ENCODE measurements at places on chromosomes 11 and 22. TPM values are rescaled to one million over a fixed set of nuclear protein-coding genes. Genes with fewer than 3 reads are reported as not detected.

ANO9 gene
- 21.9 TPM for total RNA-seq

FIBIN gene
- total RNA-seq, result not detected

OR51I1 gene
- total RNA-seq, result not detected

SCGB1D2 gene
- total RNA-seq, result not detected

LARGE2 gene
- total RNA-seq, result 2.4 TPM

H19 gene
- total RNA-seq, result not detected

ZFTA gene
- total RNA-seq, result 6.8 TPM

SCGB1C1 gene
- total RNA-seq, result not detected

SLN gene
- not detected for total RNA-seq

OR8A1 gene
- total RNA-seq, result not detected
